ENCODE measurements at places on chromosomes 5 and 9.
A peak's percentile ranks its signal among the peaks of the same experiment; 100 is the strongest.

DNA sequence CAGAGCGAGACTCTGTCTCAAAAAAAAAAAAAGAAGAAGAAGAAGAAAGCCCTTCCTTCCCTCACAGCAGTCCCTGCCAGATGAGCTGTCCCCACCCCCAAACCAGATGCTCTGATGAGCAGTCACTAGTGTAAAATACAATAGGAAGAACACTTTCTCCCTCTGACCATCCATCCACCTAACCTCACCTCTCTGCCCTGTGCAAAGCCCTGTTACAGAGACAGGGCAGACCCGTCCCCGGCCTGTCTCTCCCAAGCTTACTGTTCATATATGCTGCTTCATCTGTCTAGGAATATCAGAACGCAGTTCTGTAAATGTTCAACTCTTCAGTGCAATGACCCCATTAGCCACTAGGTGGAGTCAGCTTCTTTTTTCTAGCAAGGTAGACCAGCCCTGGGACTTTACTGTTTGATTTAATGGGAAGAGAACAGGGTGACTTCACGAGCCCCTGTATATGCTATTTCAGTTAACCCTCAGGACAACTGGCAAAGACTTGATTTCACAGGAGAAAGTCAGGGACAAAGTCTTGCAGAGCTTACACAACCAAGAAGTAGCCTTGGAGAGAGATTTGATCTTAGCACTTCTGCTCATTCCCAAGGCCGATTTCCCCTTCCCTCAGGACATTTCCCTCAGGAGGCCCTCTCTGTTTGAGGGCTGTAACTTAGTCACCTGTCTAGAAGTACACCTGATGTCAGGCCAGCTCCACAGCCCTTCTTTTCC, 14.9 kb upstream of the FGFR4 start:
- peak; percentile 74 for DNase-seq

- DNase-seq: no peak
Observed at GRCh38 chr5:96546120-96546519, 113.1 kb upstream of the PCSK1 start.

- no peak for DNase-seq
Observed at GRCh38 chr5:57816108-57816507, 333.5 kb upstream of the ACTBL2 start.

DNA sequence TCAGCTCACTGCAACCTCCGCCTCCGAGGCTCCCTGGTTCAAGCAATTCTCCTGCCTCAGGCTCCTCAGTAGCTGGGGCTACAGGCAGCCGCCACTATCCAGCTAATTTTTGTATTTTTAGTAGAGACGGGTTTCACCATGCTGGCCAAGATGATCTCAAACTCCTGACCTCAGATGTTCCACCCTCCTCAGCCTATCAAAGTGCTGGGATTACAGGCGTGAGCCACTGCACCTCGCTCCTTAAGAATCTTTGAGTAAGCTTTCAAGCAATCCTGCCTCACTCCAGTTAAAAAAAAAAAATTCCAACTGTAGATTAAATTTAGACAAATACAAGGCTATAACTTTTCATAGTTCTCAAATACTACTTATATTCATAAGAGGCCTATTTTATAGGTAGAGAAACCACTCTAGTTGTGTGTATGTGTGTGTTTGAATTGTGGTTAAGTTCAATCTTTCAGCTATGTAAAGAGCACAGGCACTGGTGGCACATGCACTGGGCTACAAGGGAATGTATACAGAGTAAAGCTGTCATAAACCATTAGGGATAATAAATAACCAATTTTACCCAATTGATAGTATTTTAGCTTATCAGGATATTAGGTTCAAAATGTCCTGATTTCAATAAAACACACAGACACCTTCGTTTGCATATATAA, 50.6 kb upstream of the RAPGEF6 start:
- DNase-seq: no peak

DNA sequence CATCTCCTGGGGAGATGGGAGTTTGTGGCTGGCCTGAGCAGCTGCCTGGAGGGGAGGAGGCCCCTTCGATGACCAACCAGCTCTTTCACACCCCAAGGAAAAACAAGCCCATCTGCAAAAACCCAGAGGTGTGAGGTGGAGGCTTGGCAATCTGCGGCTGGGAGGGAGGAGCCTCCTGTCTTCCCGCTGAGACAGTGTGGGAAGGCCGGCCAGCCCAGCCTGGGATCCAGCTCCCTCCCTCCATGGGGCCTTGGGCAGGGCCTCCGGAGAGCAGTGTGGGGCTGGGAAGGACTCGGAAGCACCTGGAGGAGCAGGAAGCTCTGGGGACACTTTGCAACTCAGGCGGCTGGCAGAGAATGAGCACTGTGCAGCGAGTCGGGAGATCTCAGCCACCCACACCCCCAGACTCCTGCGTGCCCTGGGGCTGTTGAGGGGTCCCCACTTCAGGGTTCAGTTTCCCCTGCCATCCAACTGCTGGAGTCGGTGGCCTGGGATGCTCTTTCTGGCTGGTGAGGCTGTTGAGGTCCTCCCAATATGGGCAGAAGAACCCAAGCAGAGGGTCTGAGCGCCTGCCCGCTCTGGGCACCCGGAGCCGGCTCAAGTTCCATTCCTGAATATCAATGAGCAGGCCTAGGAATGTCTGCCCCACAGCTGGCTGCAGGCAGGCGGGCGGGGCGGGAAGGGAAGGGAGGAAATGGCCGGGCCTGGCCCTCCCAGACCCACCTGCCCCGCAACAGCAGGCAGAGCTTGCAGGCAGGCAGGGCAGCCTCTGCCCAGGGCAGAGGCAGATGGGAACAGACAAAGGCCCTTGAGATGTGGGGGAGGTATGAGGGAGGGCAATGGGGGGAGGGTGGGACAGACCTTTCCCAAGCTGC, 101.1 kb downstream of the FGF18 start:
- no peak for DNase-seq

GRCh38 chr5:135387629-135387960, 11.4 kb downstream of the MACROH2A1 start:
- DNase-seq: no peak

GRCh38 chr5:109325456-109325855, 84.3 kb downstream of the PJA2 start:
- no peak for DNase-seq

DNA sequence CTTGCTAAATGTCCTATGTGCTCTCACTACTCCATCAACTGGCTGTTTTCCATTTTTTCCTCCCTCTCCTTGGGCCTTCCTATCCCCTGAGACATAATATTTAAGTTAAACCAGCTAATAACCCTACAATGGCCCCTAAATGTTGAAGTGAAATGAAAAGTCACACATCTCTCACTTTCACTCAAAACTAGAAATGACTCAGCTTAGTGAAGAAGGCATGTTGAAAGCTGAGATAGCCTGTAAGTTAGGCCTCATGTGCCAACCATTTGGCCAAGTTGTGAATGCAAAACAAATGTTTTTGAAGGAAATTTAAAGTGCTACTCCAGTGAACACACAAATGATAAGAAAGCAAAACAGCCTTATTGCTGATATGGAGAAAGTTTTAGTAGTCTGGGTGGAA, 48.8 kb upstream of the CDH10 start:
- no peak for DNase-seq

- DNase-seq: no peak
Observed at GRCh38 chr9:71145179-71145578, 23.8 kb upstream of the TRPM3 start.

- no peak for DNase-seq
Observed at GRCh38 chr9:136486131-136486530, 3.3 kb upstream of the SEC16A start.

GRCh38 chr5:136242136-136242535, 49.2 kb upstream of the SMIM32 start:
- DNase-seq: peak; percentile 21

DNA sequence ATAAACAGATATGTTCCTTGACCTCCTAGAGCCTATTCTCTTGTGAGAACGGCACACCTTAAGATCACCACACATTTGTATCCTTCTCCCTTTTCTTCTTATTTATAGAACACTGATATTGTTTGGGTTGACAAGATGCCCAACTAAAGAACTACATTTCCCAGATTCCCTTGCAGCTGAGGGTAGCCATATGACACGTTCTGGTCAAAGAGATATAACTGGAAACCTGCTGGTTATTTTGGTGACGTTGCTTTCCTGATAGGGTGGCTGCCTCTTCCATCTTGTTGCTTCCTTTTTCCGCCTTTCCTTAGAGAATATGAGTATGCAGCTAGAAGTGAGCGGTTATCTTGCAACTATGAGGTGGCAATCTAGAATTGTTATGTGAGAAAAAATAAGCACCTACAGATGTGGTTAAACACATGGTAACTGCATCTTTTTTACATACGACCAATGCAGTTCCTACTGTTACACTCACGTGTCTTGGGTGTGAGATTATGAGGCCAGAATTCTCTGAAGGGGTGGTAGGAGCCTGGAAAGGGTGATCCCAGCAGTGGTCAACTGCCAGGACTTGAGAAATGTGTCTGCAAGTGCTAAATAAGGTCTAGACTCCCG, 72.9 kb downstream of the SEC61B start:
- no peak for DNase-seq

- peak; percentile 13 for DNase-seq
Observed at GRCh38 chr9:112348257-112349007, 15.0 kb upstream of the PTBP3 start.

DNA sequence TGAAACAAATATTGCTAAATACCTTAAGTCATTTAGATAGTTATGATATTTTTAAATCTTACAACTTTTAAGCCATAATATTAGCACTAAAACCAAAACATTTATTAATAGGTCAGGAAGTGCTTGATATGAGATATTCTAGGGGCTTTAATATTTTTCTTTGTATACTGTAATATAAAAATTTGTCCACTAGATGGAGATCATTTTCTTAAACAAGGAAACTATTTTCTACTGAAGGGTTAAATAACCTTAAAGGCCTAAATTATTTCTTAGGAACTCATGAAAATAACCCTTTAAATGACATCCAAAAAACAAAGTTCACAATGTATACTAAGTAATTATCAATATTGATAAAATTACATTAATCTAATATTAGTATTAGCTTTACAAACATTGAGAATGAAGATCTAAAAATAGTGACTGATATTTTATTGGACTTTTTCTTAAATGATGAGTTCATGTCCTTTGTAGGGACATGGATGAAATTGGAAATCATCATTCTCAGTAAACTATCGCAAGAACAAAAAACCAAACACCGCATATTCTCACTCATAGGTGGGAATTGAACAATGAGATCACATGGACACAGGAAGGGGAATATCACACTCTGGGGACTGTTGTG, 635.7 kb downstream of the RAB3C start:
- DNase-seq: peak; percentile 6

GRCh38 chr9:129849901-129850300, 14.6 kb downstream of the USP20 start:
- DNase-seq: no peak

DNA sequence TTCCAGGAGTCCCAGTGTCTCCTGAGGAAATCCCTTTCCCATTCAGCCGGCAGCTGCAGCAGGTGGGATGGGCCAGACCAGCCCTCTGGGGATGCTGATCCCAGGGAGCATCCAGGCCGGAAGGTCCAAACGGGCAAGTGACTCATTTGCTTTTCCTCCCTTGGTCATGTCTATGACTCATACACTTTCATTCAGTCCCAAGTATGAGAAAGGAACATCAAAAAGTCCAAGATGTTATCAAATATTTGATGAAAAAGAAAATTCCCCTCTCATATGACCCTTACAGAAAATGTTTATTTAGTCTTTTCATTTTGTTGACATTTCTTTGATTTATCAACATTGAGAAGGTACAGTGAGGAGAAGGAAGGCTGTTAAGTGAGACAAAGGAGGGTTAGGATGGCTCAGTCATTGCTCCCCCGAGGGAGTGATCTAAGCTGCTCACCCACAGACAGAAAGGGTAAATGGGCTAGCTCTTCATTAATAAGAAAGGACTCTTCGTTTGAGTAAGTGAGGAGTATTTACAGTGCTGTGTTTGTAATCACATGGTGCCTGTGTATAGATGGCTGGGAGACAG, 117.6 kb upstream of the ANKRD55 start:
- DNase-seq: no peak

DNA sequence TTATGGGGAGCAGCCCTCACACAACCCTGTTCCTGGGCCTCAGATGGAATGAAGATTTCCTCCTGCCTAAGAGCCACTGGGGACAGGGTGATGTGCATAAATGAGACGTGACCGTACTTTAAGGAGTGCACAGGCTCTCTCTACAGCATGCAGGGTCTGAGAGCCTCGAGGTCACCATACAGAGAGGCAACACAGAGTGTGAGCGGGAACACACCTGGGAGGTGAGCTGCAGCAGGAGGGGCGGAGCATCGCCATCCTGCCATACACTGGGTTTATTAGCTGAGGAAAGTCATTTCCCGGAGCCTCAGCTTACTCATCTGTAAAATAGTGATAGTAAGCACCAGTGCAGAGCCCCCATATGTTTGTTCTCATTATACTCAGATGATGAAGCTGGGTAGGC, 182.5 kb upstream of the RAD23B start:
- DNase-seq: no peak

DNA sequence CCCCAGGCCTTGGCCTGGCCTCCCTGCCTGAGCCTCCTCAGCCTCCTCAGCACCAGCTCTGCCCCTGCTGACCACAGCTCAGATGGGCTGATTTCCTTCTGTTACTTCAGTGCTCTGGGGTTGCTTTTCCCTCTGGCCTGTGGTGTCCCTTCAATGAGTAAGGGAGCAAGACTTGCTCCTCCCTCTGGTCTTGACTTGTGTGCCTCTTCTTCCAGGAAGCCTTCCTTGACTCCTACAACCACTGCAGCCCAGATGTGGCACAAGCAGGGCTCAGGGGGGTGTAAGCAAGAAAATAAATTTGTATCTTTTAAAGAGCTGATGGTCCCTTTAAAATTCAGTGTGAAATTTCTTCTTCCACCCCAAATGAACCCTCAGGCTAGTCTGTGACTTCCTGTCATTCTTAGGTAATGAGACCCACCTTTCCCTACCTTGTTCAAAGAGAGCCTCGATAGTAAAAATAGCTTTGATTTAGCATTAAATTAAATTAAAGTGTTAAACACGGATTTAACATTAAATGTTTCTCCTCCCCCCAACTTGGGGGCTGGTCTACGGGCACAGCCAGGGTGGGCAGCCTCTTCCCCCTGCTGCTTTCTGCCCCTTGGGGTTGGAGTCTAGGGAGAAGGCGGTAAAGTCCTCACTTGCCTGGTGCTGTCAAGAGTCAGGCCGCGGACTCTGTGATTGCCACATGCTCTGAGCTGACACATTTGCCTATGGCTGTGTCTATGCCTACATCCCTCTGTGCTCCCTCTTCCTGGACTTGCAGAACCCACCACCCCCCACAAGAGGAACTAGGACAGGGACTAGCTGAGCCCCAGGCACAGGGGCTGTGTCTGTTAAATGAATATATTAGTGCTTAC, 64.5 kb downstream of the OLFM1 start:
- DNase-seq: no peak

GRCh38 chr5:150516011-150516410, 8.1 kb downstream of the NDST1 start:
- no peak for DNase-seq

DNA sequence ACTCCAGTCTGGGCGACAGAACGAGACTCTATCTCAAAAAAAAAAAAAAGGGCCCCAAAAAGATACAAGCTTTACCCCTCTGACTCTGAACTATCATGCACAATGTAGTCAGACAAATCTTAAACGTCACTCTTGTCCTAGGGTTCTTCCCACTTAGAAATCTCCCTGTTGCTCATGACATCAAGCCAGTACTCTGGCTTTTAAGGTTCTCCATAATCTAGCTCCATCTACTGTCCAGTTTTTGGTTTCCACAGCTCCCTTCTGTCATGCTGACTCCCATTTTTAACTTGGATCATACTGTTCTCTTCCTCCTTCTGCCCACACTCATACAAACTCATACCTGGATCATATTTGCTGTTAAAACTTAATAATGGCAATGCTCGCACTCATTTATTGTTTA, 156.7 kb upstream of the TLX3 start:
- no peak for DNase-seq

- no peak for DNase-seq
Observed at GRCh38 chr5:9222054-9222976, 323.6 kb downstream of the SEMA5A start.

- no peak for DNase-seq
Observed at GRCh38 chr5:76174101-76174500, 90.9 kb downstream of the SV2C start.
